HS-27A (cell line): ENCODE measurements at places on chromosomes 12 and 14.

- no peak for DNase-seq
Measured at GRCh38 chr12:113397497-113398197, 6.0 kb downstream of the SDS start.

GRCh38 chr12:89932954-89933353 is 224.3 kb upstream of the ATP2B1 start:
- peak; percentile 69 for DNase-seq

GRCh38 chr12:45243963-45244362 is 28.1 kb downstream of the ANO6 start:
- DNase-seq, result no peak

DNA sequence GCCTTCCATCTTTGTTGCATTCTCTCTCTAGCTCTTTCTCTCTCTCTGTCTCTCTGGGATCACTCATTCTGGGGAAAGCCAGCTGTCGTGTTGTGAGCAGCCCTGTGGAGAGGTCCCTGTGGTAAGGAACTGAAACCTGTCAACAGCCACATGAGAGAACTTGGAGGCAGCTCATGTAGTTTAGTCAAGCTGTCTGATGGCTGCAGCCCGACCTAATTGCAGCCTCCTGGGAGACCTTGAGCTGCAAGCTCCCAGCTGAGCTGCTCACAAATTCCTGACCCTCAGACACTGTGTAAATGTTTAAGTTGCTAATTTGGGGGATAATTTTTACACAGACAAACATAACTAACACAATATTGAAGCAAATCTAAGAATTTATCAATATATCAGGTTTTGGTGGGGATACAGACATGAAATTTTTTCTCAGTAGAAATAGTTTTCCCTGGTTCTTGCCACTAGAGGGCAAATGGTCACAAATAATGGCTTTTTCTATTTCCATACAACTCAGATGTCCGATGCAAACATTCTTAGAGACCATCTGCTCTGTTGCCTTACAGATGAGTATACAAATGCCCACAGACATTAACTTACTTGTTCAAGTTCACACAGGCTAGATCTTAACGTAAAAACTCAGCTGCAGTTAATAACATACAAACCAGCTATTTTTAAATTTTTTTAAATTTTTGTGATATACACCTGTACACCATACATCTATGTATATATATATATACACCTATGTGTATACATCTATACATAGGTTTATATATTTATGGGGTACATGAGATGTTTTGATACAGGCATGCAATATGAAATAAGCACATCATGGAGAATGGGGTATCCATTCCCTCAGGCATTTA is 15.5 kb upstream of the KRR1 start:
- DNase-seq, result no peak

DNA sequence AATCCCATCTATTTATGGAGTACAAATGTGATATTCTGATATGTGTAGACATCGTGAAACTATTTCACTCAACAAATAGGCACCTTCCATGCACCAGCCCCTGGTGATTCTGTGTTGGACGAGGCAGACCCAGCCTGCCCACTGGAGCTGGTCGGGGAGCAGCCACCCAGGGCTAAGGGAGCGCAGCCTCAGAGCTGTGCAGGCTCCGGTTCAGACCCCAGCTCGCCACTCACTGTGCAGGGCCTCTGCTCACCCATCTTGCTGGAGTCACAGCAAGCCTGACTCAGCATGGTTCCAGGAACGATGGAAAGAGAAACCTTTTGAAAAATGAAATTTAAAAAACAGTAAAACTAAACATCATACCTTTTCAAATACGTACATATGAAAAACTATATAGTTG is 52.3 kb upstream of the BCL11B start:
- DNase-seq, result no peak

DNA sequence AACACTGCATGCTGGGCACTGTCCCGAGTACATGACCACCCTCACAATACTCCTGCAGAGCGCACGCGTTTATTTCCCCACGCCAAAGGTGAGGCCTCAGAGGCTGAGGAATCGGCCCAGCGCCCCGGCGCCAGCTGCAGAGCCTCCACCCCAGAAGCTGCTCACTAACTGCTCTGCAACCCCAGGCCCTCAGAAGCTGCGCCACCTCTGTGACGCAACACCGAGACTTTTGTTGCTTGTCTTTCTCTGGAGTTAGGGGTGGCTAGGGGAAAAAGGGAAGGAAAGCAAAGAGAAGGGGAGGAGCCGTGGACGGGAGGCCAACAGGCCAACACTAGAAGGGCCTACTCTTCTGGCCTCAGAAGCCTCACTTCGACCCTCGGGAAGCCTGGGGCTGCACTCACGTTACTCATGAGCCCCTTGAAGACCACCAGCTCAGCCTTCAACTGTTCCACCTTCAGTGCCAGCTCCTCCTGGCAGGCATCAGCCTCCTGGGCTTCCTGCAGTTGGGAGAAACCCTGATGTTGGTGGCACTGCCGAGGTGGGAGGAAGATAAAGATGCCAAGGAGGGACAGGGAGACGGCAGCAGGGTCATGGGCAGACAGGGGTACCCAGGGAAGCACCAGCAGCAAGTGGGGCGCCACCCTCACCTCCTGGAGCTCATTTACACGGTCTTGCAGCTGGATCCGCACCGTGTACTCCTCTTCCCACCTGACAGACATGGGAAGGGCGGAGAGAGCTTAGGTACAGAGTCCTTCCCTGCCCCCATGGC is 5.4 kb downstream of the IFFO1 start:
- no peak for DNase-seq

GRCh38 chr14:63523735-63524426 is 19.3 kb downstream of the PPP2R5E start:
- no peak for DNase-seq

GRCh38 chr12:10122689-10123088 is 7.3 kb downstream of the CLEC7A start:
- no peak for DNase-seq

DNA sequence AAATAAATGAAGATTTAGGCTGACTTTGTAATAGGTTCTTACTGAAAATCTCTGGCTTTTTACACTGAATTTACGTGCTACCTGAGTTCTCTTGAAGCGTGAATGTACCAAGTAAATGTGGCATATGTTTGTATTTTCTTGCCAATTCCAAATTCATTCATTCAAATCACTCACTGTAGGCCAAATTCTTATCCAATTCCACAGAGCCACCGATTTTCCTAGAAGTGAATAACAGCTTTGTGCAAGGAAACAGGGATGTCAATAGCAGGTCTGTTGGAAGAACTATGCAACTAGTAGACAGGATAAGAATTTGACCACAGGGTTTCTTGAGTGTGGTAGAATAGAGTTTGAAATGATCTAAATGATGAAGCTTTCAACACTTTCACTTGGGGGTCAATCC is 86.8 kb downstream of the SOX5 start:
- no peak for DNase-seq

- no peak for DNase-seq
Measured at GRCh38 chr12:41419131-41419893, 231.2 kb downstream of the PDZRN4 start.

GRCh38 chr12:47491516-47492305 is 214.1 kb downstream of the RPAP3 start:
- DNase-seq, result no peak

DNA sequence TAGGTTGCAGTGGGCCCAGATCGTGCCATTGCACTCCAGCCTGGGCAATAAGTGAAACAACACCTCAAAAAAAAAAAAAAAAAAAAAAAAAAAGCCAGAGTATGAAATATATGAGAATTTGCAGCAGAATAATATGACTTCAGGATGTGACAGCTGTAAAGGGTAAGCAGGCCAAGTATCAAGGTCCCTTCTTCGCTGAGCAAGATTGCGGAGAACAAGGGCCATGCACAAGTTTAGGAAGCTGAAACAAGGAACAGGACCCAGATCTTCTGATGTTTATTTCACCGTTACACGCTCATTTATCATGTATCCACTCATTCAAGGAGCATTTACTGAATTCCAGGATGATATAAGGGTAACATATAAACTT is 659 bp upstream of the FOXJ2 start:
- DNase-seq, result no peak

DNA sequence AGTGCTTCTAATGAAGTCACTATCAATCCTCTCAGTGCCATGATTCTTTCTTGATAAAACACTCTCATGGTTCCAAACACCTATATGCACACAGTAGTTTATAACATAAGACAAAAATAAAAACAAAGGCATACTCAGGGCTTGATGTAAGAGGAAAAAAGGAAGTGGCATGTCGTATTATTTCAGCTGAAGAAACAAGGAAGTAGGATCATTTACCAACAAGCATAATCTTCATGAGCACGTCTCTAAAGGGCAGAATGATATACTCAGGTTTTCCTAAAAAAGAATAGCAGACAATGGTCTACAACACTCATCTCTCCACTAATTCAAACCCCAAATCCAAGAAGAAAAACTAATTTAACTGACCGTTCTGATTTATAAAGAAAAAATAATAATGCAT is 33.9 kb downstream of the NUMB start:
- no peak for DNase-seq

DNA sequence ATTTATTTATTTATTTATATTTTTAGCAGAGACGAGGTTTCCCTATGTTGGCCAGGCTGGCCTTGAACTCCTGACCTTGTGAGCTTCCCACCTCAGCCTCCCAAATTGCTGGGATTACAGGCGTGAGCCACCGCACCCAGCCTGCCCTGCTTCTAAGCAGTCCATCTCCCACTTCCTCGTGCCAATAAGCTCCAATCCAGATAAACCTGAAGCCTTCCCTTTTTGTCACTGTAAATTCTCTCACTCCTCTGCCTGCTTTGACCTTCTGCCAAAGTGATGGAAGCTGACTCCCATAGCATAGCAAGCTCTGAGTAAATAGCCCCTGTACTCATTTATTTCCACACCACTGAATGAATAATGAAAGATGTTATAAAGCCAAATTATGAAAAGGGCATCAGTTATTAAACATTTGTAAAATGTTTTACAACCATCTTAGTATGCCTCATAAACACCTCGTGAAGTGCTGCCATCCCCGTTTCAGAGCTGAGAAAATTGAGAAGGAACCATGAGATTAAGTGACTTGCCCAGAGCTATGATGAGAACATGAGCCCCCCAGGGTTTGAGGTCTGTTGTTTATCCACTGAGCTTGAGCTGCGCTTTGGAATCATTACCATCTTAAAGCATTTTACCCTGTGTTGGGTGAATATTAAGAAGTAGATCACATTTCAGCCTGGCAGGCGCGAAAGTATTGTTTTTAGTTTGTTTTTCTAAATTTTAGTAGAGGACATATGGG is 30.4 kb downstream of the MANSC1 start:
- no peak for DNase-seq

DNA sequence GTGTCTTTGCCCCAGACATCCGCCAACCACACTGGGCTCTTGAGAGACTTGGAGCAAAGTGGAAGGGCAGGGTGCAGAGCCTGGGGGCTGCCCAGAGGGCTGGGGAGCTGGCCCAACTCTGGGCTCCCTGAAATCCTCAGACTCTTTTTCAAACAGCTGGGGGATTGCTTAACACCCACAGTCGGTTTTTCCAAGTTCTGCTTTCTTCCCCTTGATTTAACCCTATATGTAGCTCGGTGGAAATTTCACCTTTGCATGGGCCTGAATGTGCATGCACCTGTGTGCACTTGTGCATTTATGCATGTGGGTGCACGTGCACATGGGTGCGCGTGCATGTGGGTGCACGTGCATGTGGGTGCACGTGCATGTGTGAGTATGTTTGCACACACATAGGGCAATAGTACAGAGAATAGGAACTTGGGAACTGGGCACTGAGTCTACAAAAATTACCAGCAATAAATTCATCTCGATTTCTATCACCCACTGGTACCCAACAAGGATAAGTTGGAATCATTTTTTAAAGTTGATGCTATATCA is 52.3 kb upstream of the RFLNA start:
- no peak for DNase-seq

GRCh38 chr12:56158926-56159461 is 835 bp downstream of the MYL6 start:
- peak; percentile 59 for DNase-seq

- no peak for DNase-seq
Measured at GRCh38 chr14:36866867-36867266, 205.2 kb downstream of the PAX9 start.

GRCh38 chr14:93975791-93976476 is 436 bp downstream of the ASB2 start:
- DNase-seq, result no peak

DNA sequence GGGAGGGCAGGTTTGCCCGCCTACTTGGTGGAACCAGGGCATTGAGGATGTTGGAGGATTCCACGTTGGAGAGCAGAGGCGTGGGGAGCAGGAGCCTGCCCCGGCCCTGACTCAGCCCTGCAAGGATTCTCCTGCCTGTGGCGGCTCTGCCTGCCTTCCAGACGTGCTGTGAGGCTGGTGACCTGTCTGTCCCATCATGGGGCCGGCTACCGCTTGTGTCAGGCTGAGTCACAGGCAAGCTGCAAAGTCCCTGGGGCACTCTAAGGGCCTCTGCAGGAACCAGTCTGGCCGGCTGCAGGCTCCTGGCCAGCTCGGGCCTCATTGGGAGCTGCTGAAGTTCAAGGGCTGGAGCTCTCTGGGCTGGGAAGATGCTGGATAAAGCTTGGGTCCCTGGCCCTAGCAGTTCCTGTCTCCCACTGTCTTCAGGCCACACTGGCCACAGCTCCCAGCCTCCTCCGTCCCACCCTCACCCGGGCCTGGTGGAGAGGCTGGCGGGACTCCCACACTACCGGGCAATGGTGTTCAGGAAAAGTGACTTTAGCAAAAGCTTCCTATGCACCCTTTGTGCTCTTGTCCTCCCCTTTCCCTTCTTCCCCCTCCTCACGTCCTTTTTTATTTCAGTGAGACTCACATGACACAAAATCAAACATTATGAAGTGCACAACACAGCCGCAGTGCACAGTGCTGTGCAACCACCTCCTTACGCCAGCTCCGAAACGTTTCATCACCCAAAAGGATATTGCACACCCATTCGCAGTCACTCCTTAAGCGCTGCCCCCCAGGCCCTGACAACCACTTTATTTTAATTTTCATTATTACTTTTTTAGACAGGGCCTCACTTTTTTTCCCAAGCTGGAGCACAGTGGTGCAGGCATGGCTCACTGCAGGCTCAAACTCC is 22.0 kb upstream of the ULK1 start:
- no peak for DNase-seq

- DNase-seq, result no peak
Measured at GRCh38 chr14:67444395-67444794, 32.4 kb upstream of the PLEK2 start.

DNA sequence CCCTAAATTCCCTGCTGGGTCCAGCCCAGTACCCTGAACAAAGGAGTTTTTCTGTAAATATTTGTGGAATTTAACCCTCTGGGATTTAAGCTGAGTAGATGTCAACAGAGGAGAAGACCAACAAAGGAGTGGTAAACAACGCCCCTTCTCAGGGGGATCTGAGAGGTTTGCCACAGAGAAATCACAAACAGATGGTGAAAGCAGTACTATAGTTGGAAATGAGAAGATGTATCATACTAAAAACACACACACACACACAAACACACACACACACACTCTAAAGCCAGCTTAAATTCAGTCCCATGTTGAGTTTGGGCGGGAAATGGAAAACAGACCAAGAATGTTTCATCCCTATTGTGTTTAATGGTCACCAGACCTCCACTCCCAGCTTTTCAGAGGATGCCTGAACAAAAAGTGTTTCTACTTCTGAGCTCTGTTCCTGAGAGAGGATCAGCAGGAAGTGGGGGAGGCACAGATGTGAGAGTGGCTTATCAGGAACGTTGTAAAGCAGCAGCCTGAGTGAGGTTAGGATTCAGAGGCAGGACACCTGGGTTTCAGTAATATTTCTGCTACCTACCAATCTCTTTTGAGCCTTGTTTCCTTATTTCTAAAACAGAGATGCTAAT is 3.2 kb downstream of the BIN2 start:
- no peak for DNase-seq
